ENCODE measurements at places on chromosomes 1 and 21.

GRCh38 chr1:90074137-90074536, 79.2 kb downstream of the ZNF326 start:
- no peak for DNase-seq

- DNase-seq: no peak
Measured at GRCh38 chr21:32412162-32413014, at the start of gene EVA1C. TSS of gene EVA1C (plus strand) at chr21:32412706. CDS start at chr21:32412854, 148 bp downstream.

DNA sequence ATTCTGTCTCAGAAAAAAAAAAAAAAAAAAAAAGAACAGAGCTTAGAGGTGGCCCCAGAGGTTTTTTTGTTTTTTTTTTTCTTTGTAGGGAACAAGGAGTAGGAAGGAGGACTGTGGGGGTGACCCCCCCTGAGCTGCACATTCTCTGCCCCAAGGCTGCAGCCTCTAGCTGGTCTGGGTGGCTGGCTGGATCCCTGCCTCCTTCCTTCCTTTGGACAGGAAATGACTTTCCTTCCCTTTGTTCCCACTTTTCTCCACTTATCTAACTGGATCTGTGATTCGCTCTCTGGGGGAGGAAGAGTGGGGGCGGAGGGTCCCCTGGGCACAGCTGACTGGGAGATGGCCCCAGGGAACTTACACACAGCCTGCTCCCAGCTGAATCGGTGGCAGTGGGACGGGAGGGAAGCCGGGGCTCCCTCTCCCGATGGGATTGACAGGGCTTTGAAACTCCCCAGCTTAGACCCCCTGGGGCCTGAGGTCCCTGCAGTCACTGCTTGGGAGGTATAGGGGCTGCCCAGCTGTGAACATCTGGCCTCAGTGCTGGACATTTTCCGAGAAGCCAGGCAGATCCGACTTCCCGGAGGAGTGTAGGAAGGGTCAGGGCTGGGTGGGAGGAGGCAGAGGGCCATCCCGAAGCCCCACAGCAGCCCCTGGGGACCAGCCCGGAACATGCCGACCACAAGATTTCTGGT, 2.1 kb downstream of the FBLIM1 start:
- DNase-seq: no peak

DNA sequence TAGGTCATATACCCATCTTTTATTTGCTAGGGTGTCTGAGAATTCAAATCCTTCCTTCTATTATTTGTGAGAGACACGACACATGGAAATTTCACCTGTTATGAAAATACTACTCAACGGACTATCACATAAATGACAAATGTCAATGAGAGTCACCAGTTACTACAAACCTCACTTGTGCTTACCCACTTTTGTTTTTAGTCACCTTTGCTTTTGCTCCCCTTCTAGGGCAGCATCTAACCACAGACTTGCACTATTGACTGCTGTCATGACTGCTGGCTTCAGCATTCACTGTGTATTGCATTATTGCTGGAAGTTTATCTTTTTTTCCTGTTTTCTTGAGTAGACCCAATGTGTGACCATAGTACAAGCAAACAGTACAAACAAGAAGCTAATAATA, 1048.0 kb downstream of the PLA2G4A start:
- no peak for DNase-seq

DNA sequence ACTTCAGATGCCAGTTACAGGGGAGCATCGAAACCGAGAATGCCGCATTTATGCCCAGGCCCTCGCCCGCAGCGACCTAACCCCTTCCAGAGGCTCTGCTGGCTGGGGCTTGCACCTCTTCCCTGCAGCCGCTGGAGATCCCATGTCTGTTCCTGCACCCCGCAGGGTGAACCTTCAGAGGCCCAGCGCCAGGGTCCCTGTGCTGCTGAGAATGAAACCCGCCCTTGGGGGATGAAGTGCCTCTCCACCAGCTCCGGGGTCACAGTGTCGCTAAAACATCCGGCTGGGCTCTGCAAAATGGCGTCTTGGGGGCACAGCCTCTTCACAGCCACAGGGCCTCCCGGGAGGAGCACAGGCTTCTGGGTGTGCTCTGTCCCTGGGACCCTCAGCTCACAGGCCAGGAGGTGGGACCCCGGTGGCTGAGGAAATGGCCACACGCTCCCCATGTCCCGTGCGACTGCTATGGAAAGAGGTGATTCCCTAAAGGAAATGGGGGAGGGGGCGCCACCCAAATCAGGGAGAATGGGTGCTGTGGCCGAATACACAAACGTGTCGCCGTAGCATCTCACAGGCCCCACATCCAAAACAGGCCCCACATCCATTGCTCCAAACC, 39.9 kb upstream of the TSPEAR start:
- DNase-seq: no peak

DNA sequence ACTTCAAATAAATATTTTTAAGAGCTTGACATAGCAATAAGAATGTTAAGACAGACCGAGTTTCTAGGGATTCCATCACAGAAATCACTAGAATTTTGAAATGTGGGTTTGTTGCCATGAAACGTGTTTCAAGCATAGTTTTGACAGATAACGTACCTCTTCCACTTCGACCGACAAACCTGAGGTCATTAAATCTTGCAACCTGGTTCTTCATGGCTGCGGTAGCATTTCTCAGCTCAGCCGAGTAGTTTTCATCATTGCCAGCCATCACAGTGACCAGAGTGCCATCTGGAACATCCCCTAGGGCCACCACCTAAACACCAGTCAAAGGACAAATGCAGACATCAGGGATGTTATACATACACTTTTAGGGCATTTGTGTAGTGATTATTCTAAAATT, 168.7 kb downstream of the RUNX1 start:
- no peak for DNase-seq

GRCh38 chr1:1068517-1069055, 5.5 kb downstream of the RNF223 start:
- DNase-seq: no peak

- no peak for DNase-seq
Measured at GRCh38 chr1:13523780-13524477, 10.1 kb upstream of the LRRC38 start.

DNA sequence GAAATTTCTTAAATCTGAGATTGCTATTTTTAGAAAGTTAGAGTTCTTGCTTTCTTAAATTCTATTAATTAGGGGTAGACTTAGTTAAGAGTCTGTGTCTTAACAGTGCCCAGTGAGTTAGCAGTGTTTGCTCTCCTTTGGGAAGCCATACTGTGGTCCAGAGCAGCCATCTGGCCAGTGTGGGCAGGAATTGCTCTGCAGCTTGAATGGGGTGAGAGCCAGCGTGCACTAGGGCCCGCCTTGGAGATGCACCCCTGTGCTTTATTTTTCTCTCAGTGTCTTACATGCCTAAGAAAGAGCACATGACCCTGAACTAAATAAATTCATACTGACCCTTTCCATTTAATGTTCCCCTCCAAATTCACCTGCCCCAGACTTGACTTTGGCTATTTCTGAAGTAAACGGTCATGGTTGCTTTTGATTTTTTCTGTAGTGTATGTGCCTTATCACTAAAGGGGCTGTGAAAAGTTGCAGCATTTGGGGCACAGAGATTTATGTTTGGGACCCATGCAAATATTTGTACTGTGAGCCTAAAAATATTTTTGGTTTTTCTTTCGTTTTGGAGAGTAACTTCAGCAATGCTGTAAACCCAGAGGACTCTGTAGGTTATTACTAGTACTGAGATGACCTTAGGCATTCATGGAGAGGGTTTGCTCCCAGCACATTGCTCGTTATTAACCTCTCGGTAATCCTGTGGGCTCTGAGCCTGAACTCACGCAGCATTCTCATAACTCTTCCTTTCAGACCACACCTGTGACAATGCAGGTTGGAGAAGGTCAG, 21.3 kb upstream of the KCNQ4 start:
- DNase-seq: no peak

GRCh38 chr1:63864224-63864641, 90.4 kb downstream of the ROR1 start:
- no peak for DNase-seq

DNA sequence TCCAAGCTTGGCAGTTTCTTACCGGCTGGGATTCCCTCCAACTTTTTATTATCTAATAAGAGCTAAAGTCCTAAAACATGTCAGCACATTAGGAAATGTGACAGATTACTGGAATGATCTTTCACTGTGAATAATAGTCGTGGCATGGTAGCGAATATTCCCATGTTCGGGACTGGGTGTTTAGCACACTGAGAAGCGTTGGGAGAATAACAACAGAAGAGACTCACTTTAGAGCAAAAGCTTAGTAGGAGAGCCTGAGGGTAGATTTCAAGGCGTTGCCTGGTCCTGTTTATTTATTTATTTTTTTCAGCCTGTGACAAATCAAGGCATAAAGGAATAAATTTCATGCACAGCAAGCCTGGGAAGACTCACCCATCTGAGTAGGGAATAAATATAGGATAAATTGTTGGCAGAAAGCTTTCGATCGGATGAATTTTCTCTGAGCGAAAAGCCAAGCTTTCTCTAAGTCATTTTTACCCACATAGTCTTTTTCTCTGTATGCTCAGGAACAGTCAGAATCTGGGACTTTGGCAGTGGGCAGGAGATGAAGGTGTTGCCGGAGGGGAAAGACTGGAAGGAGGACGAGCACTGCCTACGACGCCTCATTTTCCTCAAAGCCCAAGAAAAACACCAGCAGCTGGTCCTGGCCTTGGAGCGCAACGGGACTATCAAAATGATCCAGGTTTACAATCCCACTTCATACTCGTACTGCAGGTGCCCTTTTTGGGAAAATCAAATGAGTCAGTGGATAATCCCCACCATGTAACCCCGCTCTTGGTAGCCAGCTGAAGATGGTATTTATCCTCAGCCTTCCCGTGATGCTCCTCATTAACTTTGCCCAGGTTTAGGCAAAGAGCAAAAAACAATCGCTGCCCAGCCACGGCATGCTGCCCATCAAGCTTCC, 97.2 kb downstream of the WDR64 start:
- DNase-seq: no peak

DNA sequence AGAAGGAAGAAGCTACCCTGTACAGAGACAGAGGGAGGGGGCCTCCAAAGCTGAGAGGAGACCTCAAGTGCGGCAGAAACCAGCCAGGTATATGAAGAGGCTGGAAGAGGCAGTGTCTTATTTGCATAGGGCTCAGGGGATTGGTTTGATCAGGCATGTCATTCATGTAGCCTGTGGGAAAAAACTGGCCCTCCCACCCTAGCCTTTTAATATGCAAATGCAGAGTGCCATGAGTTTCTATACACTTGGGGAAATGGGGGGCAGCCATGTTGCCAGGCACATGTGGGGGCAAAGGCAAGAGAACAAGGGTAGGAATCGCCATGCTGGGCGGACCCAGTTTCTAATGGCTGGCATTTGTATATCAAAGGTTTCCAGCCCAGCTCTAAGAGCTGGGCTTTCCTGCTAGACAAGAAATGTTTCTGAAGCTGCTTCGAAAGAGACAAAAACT, 172.7 kb downstream of the RASAL2 start:
- no peak for DNase-seq

- no peak for DNase-seq
Measured at GRCh38 chr1:222275001-222275728, 272.7 kb downstream of the HHIPL2 start.

DNA sequence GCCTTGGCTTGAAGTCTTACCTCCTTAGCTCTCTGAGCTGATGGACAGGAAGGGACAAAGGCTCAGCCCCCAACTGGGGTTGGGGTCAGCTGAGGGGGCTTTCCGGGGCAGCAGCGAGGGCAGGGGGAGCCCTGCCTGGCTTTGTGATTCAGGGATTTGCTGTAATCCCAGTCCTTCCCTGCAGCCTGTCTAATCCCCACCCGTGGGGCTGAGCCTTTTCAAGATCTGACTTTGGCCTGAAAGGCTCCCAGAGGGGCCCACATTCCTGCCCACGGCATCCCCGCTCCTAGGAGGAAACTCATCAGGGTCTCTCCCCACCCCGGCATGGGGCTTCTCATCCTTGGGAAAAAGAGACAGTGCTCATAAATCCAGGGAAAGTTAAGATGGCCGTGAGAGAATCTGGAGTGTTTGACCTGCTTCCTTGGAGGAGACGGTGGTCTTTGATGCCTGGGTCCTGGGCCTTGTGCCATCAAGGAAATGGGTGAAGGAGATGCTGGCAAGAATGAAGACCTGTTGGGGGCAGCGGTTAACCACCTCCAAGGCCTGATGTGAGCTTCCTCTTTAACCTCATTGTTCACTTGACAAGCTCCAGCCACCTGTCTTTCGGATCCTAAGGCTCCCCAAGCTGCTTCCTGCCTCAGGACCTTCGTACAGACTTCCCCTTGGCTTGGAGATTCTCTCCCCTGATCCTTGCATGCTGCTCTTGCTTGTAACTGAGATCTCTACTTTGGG, 83.1 kb upstream of the WNT4 start:
- no peak for DNase-seq

DNA sequence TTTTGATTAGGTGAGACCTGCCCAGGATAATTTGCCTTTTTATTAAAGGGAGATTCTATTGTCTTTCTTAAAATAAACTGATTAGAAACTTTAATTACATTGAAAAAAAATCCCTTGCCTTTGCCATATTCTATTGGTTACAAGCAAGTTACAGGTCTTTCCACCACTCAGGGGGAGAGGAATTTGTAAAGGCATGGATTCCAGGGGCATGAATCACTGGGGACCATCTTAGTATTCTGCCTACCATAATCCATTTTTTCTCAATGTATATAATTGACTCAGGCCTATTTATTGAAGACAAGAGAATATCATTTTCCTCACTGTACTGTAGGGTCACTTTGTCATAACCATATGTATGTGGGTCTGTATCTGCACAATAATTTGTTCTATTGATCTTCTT, 124.3 kb upstream of the PDE4B start:
- no peak for DNase-seq

- no peak for DNase-seq
Measured at GRCh38 chr1:219783605-219784235, 144.6 kb downstream of the SLC30A10 start.

DNA sequence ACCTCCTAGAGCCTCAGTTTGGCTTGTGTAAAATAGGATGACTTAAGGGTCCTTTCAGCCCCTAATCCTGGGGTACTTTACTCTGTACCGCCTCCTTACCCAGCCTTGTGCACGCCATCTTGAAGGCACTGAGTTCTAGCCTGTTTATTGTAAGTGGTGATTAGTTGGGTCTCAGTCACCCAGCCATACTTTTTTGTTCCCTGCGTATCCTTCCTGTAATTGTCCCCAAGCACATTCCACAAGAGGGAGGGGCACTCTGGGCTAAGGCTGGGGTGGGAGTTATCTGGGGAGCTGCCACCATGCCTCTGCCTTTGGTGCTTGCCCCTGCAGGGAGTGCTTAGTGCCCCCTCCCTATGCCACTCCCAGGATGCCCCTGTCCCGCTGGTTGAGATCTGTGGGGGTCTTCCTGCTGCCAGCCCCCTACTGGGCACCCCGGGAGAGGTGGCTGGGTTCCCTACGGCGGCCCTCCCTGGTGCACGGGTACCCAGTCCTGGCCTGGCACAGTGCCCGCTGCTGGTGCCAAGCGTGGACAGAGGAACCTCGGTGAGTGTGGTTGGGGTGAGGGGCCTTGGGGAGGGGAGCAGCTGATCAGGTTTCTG, 856 bp downstream of the FDPS start:
- no peak for DNase-seq

DNA sequence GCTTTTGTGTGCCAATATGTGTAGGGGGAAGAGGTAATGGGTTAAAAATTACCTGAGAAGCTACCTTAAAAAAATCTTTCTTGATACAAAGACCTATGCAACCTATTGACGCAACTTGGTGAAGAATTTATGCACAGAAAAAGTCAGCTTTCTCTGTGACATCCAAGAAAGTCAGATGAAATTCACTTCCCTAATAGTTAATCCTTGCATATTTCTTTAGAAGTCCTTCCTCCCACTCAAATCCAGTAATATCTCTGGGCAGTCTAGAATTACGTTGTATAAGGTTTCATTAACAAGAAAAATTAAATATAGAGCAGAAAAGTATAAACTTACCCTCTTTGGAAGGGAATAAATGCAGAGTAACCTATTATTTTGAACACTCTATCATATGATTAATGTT, 2.9 kb downstream of the UBAP2L start:
- no peak for DNase-seq

GRCh38 chr1:4058122-4058521, 158.1 kb upstream of the C1orf174 start:
- no peak for DNase-seq

GRCh38 chr21:46347791-46348381, 23.9 kb downstream of the PCNT start:
- no peak for DNase-seq

Data from GM18507 (cell line).